Aorta (tissue), 5 donors: ENCODE measurements at places on chromosomes 13 and 19. TPM values are rescaled to one million over a fixed set of nuclear protein-coding genes. Genes with fewer than 3 reads are reported as not detected.

Gene KLK15
- total RNA-seq = not detected

Gene ZNF888
- 5.0 TPM for total RNA-seq

Gene ELOF1
- total RNA-seq = 33.6 TPM

Gene IQCN
- total RNA-seq = 12.2 TPM

Gene PSPN
- 1.0 TPM for total RNA-seq

Gene C19orf85
- not detected for total RNA-seq

Gene PEG3
- total RNA-seq = 11.6 TPM

Gene NOTCH3
- 423 TPM for total RNA-seq

Gene RASGRP4
- total RNA-seq = 9.8 TPM

Gene ANKRD24
- 0.29 TPM for total RNA-seq

Gene CEACAM1
- total RNA-seq = 5.1 TPM

Gene PCDH9
- total RNA-seq = 6.0 TPM

Gene ZNF302
- total RNA-seq = 20.5 TPM

Gene RFPL4AL1
- not detected for total RNA-seq

Gene ABCC4
- total RNA-seq = 11.3 TPM

Gene TNFSF9
- 1.6 TPM for total RNA-seq

Gene MAST1
- total RNA-seq = not detected

Gene TEX101
- total RNA-seq = not detected

Gene EML2
- 52.9 TPM for total RNA-seq

Gene DOCK6
- 109 TPM for total RNA-seq

Gene SLC25A42
- 9.4 TPM for total RNA-seq

Gene STOML3
- total RNA-seq = not detected

Gene TRPM4
- 41.9 TPM for total RNA-seq

Gene TINCR
- total RNA-seq = 1.1 TPM

Gene PGLYRP2
- total RNA-seq = not detected

Gene MUC16
- 0.45 TPM for total RNA-seq

Gene PRKCG
- total RNA-seq = not detected

Gene GJB6
- not detected for total RNA-seq
